Karpas-422 (cell line): ENCODE measurements at places on chromosomes 16 and 17.
A peak's percentile ranks its signal among the peaks of the same experiment; 100 is the strongest.

DNA sequence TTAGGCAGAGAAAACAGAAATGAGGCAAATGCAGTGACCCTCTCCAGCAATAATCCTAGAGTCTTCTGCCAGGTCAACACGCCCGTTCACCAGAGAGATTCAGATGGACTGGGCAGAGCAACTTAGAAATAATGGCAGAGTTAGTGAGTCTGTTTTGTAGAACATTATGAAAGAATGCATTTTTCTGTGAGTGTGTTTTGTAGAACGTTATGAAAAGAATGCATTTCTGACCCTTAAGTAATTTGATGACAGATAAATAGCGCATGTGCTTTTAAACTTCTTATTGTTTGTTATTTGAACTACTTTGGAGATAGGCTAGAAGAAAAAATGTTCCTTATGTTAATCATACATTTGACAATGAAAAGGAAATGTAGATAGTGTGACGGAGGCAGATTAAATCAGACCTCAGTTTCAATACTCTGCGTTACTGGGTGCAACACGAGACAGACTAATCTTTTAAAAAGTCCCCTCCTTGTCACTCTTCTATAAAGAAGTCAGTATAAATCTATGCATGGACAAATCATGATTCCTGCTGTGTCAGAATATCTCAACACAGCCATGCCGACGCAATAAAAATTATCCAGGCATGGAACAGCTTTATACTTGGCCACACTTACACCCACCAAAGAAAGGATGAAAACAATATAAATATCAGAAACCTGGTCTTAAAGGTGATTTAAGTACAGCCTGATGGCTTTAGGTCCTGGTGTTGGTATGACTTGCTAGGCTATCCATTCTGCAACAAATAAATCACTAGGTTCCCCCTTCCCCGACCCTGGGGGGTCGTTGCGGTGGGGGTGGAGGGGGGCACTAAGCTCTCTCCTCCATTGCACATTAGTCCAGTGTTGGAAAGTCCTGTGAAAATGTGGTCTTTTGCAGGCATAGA lies 47.8 kb downstream of the MARCHF10 start:
- no peak for DNase-seq

GRCh38 chr17:68759343-68760140 lies 158.4 kb upstream of the FAM20A start:
- peak; percentile 86 for DNase-seq

DNA sequence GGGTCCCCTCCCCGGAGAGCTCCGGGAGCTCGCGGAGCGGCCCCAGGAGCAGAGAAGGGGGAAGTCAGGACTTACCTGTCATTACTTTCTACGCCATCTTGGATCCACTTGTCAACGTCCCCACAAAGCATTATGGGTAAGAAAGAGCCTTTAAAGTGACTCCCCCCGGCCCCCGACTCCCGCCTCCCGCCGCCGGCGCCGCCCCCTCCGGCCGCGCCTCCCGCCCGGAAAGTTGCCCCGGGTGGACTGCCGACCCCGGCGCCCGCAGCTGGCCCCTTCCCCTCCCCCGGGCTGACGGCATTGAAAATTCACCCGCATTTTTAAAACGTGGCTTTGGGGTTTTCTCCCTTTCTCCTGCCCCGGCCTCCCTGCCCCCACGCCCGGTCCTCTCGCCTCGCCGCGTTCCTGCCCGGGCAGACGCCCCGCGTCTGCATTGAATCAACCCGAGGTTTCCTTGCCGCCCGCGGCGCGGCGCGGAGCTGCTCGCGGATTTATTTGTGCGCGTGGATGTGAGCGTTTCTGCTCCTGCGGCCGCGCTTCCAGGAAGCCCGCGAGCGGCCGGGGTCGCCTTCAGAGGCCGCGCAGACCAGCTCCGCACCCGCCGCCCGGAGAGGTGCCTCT lies at the start of gene HELZ:
Gene HELZ, minus strand, starts transcription at position 124 of the 621 bp plus-strand sequence. CDS start 26,392 bp downstream, outside the sequence.
- peak; percentile 94 for DNase-seq

GRCh38 chr16:46687486-46687885 lies 1.5 kb downstream of the VPS35 start:
- DNase-seq = no peak

DNA sequence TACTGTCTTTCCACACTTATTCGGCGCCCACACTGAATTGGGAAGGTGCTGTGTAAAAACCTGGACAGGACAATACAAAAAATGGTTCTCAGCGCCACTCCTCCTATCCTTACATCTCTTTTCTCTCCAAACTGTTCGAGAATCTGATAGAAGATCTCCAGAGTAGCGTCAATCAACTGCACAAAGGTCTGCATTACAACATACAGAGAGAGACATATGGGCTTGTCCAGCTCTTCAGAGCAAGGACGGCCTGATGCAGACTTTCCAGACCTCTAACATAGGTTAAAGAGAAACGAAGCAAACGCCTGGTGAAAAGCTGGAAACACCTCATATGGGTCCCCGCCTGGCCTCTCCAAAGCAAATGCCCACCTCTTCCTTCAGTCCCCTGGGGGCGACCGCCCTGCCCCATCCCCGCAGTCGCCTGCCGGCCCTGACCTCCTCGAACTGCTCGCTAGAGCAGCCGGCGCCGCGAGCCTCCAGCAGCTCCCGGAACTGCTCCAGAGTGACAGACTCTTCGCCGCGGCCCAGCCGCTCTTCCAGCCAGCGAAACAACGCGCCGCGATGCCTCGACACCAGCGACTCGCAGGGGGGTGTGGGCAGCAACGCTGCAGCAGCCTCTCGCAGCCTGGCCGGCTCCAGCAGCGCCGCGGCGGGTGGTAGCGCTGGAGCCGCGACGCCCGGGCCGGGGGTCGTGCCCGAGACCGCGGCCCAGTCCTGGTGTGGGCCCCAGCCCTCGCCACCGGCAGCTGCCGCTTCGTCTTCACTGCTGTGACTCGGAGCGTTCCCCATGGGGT lies 526 bp downstream of the ZZEF1 start:
- DNase-seq = peak; percentile 64

GRCh38 chr16:20768121-20768520 lies 4.3 kb downstream of the ACSM3 start:
- no peak for DNase-seq

DNA sequence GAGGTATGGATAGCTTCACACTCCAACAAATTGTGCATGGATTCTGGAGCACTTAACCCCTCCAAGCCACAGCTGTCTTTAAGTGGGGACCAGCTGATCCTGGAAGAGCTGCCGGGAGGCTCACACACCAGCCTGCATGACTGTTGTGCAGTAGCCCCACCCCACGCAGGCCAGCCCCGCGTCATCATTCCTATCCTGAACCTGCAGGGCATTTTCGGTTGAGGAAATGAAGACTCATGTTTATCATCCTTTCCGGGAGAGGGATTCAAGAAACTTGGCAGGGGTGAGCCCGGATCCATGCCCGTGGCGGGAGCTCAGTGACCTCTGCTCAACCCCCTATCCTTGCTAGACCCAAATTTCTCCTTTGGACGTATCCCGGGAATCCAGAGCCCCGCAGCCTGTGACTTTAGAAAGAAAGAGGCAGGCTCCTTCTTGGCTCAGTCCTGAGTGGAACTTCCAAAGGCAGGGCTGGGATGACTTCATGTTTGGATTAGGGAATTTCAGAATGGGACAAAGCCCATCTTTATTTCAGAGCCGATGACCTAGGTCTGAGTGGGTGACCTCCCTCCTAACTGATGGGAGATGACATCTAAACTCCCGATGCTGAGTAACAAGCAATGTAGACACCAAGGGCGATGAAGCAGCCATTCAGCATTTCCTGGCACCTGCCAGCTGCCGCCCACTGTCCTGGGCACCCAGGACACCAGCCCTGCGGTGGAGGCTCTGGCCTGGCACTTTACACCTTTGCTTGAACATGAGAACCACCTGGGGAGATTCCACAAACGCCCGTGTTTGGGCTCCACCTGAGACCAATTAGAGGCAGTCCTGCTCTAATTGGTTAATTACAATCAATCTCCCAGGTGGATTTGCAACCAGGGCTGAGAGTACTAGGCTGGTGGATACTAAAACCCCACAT lies 43.3 kb upstream of the CMIP start:
- DNase-seq = no peak

DNA sequence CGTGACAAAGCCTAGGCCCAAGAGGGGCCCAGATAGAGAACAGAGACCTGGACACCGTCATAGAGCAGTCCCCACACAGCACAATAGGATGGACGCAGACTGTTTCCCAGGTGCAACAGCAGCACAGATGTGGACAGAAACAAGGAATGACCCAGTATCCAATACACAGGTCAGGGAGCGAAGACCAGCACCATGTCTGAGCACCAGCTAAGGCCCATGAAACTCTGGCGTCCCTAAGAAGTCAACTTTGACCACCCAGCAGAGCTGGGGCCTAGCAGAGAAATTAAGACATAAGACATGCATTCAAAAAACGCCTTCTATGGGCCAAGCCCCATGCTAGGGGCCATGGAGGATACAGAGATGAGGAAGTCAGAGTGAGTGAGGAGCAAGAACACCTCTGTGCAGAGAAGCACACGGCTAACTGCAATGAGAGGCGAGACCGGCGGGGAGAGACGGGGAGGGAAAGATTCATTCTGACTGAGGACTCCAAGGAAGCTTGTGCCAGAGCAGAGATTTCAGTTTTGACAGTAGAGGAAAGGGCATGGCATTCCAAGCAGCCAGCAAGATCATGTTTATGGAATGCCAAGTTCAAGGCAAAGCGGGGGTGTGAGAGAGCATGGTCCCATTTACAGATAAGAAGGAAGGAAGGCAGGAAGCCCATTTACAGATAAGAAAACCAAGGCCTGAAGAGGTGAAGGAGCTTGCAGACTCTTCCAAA lies 50.8 kb downstream of the PITPNM3 start:
- no peak for DNase-seq

- peak; percentile 79 for DNase-seq
These were observed 1.0 kb downstream of the MSI2 start for GRCh38 chr17:57257195-57257894.

- no peak for DNase-seq
These were observed 8.9 kb downstream of the NMT1 start for GRCh38 chr17:45070001-45070400.

- no peak for DNase-seq
These were observed 6.1 kb downstream of the KRT35 start for GRCh38 chr17:41474863-41475262.

GRCh38 chr16:20937736-20938135 lies 37.2 kb downstream of the LYRM1 start:
- DNase-seq = no peak

- peak; percentile 57 for DNase-seq
These were observed 52.1 kb downstream of the CUEDC1 start for GRCh38 chr17:57902800-57903759.

DNA sequence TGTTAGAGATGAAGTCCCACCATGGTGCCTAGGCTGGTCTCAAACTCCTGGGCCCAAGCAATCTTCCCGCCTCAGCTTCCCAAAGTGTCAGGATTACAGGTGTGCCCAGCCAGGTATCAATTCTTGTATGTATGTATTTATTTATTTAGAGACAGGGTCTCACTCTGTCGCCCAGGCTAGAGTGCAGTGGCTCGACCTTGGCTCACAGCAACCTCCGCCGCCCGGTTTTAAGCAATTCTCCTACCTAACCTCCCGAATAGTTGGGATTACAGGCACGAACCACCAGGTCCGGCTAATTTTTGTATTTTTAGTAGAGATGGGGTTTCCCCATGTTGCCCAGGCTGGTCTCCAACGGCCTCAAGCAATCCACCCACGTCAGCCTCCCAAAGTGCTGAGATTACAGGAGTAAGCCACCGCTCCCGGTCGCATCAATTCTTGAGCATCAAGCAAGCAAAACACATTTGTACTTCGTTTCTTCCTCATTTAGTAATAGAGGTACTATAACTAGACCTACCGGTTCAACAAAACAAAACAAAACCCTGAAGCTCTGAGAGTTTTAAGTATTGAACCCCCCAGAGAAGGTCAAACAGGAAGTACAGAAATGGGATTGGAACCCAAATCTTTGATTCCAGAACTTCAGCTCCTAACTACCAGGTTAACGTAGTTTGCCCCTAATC lies 1.0 kb upstream of the ZNF500 start:
- DNase-seq = peak; percentile 64

DNA sequence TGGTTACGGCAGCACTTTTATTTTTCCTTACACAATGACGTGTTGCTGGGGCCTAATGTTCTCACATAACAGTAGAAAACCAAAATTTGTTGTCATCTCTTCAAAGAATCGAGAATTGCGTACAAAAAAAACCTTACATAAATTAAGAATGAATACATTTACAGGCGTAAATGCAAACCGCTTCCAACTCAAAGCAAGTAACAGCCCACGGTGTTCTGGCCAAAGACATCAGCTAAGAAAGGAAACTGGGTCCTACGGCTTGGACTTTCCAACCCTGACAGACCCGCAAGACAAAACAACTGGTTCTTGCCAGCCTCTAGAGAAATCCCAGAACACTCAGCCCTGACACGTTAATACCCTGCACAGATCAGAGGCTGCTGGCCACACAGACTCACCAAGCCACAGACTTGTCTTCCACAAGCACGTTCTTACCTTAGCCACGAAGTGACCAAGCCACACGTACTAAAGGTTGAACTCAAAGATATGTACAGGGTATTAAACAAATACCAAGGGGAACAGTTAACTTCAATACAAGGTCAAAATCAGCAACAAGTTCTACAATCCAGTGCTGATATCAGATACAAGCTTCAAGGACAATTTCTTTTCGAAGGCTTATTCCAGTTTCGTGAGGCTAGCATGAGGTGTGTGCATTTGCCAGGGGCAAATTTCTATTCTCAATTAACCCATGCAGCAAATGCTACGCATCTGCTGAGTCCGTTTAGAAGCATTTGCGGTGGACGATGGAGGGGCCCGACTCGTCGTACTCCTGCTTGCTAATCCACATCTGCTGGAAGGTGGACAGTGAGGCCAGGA lies 2.4 kb downstream of the ACTG1 start:
- DNase-seq = peak; percentile 61

GRCh38 chr17:59558039-59558438 lies 7.4 kb upstream of the DHX40 start:
- DNase-seq = no peak

- DNase-seq = no peak
These were observed 14.2 kb downstream of the AXIN2 start for GRCh38 chr17:65547253-65547670.

DNA sequence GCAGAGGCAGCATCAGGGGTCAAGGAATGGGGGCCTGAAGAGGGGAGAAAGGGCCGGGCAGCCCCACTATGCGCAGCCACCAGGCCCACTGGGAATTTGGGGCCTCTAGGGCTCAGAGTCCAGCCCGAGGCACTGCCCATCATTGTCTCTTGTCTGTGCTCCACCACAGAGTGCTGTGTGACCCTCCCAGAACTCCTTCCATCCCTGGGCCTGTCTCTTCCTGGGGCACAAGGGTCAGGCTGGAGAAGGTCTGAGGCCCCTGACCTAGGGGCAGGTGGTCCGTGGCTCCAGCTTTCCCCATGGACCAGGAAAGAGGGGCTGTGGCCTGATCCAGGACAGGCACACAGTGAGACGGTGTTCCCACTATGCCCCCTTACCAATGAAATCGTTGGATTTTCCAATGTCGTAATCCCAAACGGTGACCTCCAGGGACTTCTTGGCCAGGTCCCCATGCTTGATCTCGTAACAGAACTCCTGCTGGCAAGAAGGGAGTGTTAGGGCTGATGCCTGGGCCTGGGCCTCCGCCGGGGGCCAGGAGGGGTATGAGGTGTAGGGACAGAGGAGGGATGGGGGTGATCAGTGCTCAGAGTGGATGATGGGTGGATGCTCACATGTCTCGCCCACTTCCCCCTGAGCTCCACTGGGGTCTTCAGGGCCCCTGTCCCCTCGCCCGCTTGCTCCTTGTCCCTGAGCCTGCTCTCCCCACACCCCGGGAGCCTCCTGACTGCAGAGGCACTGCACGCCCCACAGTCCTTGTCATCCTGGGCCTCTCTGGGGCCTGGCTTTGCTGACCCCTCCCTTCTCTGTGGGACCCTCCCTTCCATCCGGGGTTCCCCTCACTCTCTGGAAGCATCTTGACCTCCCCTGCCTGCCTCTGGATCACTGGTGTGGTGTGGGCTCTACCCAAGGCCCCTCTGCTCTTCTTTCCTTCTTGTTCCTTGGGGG lies 10.7 kb downstream of the SCGB1C2 start:
- DNase-seq = no peak
